ENCODE measurements at places on chromosomes 7 and 10.

DNA sequence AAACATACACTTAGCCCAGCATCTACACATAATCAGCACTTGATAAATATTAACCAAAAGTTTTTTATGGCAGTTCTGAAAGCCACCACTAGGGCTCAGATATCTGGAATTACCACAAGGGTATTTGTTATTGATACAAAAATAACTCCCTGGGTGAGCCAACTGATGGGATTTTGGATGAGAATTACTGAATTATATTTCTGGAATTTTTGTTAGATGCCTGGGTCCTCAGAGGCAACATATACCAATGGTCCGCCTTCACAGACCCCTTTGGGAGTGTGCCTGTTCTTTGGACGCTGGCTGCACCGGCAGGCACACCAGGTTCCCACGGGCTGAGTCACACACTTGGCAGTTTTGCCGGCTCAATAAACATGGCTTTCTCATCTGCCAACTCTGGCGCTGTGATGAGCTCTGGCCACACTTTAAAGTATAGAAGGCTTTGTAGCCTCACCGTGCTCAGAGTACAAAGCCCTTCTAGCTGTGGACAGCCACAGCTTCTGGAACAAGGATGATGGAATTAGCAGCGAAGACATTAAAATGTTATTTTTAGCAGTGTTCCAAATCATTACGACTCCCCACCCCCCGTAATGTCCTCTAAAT, 24.5 kb upstream of the EEPD1 start:
- DNase-seq = peak; percentile 90

- no peak for DNase-seq
Observed at GRCh38 chr7:141696348-141696747, 5.6 kb downstream of the DENND11 start.

DNA sequence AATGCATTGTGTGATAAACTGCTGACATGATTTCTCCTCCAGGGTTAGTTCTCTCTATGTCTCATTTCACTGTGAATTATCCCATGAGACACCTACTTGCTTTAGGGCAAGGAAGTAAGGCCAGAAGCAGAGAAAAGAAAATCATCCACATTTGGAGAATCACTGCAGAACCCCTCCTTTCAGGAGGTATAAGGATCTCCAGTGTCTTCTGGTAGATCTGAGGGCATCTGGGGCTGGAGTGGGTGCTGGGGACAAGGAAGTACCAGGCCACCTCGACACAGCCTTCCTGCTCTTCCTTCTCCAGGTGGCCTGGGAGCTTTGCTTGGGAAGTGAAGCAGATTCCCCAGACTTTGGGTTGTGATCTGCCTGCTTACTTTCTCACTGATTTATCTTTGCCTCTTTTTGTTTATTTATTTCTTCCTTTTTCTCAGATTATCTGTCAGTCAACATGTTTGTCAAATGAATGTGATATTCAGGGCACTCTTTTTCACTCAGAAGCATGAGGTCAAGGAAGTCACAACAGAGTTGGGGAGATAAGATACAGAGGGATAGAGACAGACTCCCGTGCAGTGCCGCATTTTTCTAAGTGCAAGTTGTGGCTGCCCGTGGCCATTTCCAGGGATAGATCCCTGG, 12.4 kb upstream of the CAMK2G start:
- DNase-seq = no peak

DNA sequence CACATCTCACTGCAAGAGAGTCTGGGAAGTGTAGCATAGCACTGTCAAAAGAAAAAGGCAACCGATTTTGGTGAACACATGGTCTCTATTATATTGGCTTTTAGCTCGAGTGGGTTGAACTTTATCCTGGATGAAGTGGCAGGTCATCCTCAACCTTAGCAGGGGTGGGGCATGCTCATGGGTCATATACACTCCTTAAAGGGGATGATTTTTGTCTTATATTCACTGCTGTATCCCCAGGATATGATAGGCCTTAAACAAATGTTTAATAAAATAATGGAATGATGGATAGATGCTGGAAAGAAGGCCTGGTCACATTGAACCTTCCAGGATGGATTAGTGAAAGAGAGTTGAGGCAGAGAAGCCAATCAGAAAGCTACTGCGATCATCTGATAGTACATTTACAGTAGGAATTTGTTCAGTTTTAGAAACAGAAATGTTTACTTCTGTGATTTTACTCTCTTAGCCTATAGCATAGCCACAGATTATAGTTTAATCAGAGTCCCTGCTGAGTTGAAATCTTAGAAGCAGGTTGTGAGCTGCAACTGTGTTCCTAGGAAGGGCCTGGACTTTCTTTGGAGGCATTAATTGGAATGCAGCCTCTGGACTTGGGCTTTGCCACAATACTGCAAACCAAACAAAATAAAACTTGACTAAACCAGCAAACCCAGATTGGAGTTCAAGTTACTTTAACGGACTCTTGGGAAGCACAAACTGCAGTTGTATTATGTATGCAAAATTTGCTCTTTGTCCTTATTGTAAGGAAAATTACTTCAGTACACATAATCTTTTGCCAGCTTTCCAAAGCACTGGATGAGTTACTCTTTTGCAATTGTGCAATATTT, 138.3 kb downstream of the BMPER start:
- no peak for DNase-seq

DNA sequence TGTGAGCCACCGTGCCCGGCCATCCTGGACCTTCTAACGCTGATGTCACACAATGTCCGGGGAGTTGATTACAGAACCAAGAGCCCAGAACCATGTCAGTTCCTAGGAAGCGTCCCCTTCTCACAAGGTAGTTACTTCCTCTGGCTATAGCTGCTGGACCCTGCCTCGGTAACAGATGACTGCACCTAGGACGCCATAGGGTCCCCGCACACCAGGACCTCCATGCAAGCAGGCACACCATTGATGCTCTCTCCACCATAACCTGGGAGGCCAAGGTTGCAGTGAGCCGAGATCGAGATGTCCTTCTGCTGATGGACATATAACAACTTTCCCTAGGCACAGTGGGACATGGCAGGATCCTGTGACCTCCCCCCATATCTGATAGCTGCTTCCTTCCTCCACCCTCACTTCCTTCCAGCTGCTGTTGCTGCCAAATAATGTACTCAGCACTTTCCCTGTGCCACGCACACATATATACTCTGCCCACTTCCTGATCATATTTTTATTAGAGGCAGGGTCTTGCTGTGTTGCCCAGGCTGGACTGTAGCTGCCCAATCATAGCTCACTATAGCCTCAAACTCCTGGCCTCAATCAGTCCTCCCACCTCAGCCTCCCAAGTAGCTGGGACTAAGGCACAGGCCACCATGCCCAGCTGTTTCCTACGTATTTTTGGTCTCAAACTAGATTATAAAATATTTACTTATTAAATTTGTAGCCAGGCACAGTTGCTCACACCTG, 3.5 kb upstream of the SNX8 start:
- DNase-seq = no peak

DNA sequence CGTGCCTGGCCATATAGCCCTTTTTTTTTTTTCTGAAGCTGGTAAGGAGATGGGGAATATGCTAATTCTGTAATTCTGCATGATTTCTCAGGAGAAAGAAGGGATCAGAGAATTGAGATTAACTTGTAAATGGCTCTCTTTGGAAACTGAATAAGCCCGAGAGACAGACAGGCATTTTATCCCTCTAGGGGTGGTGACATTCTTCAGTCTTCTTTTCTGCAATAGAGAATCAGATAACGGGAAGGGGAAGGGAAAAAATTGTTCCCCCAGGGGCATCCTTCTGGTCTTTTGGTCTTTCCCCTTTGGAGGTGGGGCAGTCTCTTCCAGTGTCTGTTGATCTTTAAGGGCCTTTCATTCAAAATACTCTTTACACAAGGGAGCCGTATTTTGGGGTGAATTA, 34.2 kb downstream of the HK1 start:
- no peak for DNase-seq

GRCh38 chr7:117941138-117941810, 68.0 kb upstream of the CTTNBP2 start:
- no peak for DNase-seq

GRCh38 chr7:55308186-55308929, 56.8 kb upstream of the LANCL2 start:
- no peak for DNase-seq

DNA sequence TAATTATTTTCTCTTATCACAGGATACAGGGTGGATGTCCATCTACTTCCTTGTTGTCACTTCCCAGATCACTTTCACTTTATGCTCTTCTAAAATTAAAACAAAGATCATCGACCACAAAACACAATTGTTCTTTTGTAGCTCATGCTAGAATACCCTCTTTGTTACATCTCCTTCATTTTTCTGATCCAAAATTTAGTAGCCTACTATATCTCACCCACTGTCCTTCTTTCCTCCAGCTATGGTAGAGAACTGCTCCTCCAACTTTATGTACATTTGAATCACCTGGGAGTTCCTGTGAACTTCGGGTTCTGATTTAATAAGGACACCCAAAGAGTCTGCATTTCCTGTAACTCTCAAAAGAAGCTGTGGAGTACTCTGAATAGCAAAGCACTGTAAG, 1.2 kb upstream of the AHR start:
- DNase-seq = no peak

GRCh38 chr7:134922720-134923704, 63.3 kb upstream of the AGBL3 start:
- DNase-seq = no peak

- DNase-seq = no peak
Observed at GRCh38 chr7:6612819-6613218, 2.6 kb upstream of the ZNF853 start.

DNA sequence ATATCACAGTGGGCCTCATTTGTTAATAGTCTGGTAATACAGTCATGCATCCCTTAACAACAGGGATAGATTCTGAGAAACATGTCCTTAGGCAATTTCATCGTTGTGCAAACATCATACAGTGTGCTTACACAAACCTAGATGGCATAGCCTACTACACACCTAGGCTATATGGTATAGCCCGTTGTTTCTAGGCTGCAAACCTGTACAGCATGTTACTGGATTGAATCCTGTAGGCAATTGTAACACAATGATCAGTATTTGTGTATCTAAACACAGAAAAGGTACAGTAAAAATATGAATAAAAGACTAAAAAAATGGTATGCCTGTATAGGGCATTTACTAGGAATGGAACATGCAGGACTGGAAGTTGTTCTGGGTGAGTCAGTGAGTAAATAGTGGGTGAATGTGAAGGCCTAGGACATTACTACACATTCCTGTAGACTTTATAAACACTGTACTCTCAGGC, 12.0 kb upstream of the RHOBTB1 start:
- no peak for DNase-seq

DNA sequence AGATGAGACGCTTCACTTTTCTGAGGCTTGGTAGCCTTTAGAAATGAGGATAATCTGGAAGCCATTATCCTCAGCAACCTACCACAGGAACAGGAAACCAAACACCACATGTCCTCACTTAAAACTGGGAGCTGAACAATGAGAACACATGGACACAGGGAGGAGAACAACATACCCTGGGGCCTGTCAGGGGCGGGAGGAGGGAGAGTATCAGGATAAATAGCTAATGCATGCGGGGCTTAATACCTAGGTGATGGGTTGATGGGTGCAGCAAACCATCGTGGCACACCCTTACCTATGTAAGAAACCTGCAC, 48.9 kb downstream of the LRGUK start:
- no peak for DNase-seq

DNA sequence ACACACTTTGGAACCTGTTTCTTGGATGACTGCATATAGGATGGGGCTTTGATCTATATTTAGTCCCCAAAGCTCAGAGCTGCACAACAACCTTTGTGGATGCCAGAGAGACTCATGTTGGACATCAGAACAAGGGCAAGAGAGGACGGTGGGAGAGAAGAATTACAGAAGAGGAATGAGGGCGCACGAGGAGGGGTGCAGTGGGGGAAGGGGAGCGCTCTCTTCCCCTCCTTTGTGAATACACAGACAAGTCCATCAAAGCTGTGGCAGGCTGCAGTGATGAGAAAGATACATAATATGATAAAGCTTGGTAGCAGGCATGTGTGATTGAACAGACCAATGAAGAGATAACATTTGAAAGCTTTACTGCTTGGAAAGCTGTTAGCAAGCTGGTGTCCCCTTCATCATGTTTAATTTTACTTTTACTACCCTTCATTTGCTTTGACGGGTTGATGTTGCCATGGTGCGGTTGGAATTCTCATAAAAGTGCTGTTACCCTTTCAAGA, 857.8 kb downstream of the KCNMA1 start:
- no peak for DNase-seq

DNA sequence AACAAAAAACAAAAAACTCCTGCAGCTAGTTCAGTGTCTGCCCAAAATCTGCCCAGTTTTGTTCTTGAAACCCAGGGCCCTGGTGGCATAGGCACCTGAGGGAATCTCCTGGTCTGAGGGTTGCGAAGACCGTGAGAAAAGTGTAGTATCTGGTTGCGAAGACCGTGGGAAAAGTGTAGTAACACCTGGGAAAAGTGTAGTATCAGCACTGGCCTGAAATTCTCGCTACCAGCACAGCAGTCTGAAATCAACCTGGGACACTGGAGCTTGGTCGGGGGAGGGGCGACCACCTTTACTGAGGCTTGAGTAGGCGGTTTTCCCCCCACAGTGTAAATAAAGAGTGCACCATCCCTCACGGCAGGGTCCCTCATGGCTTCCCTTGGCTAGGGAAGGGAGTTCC, 82.5 kb upstream of the SP4 start:
- no peak for DNase-seq

- DNase-seq = no peak
Observed at GRCh38 chr7:31663072-31663471, 23.9 kb upstream of the PPP1R17 start.

DNA sequence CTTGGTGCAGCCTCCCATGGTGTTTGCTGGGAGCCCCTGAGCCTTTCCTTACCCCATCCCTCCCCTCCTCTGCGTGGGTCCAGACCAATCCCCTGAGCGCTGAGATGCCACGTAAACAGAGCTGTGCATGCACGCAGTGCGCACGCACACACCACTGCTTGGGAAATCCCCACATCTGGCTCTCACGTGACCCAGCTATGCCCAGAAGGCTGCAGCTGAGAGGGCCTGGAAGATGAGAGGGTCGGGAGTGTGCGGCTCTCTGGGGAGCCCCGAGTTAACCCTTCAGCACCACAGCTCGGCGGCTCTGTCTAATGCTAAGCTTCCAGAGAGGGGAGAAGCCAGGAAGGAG, 177.2 kb downstream of the SH3PXD2A start:
- DNase-seq = no peak

GRCh38 chr10:125128397-125129075, 31.8 kb downstream of the CTBP2 start:
- DNase-seq = no peak

Data from NCI-H2029 (cell line).